ENCODE measurements at places on chromosomes 4 and X.

- DNase-seq, result no peak
Observed at GRCh38 chr4:184471881-184472613, 2.3 kb downstream of the IRF2 start.

DNA sequence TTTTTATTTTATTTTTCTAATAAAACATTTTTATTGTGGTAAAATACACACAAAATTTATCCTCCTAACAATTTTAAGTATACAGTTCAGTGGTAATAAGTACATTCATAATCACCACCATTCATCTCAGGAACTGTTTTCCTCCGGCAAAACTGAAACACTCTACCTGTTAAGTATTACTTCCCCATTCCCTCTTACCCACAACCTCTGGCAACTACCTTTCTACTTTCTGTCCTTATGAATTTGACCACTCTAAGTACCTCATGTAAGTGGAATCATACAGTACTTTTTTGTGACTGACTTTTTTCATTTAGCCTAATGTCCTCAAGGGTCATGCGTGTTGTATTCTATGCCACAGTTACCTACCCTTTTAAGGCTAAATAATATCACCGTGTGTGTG, 21.1 kb upstream of the HSFX4 start:
- DNase-seq, result no peak

- no peak for DNase-seq
Observed at GRCh38 chr4:113434247-113434587, 327.3 kb downstream of the CAMK2D start.

- DNase-seq, result no peak
Observed at GRCh38 chr4:107468812-107469211, 251.2 kb downstream of the PAPSS1 start.

DNA sequence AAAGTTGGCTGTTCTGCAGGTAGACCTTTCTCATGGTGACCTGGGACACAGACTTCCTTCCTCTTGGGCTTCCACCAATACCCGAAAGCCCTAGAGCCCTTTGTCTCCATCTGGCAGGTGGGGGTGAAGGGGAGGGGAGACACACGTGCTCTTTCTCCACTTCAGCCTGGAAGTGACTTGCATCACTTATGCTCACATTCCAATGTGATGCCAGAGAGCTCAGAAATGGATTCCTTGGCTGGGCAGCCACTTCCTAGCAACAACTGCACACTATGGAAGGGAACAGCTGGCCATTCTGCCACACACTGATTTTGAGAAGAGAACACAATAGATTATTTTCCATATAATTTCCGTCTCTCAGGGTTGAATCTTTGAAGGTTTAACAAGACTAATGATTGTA, 36.3 kb downstream of the C4orf51 start:
- DNase-seq, result no peak

DNA sequence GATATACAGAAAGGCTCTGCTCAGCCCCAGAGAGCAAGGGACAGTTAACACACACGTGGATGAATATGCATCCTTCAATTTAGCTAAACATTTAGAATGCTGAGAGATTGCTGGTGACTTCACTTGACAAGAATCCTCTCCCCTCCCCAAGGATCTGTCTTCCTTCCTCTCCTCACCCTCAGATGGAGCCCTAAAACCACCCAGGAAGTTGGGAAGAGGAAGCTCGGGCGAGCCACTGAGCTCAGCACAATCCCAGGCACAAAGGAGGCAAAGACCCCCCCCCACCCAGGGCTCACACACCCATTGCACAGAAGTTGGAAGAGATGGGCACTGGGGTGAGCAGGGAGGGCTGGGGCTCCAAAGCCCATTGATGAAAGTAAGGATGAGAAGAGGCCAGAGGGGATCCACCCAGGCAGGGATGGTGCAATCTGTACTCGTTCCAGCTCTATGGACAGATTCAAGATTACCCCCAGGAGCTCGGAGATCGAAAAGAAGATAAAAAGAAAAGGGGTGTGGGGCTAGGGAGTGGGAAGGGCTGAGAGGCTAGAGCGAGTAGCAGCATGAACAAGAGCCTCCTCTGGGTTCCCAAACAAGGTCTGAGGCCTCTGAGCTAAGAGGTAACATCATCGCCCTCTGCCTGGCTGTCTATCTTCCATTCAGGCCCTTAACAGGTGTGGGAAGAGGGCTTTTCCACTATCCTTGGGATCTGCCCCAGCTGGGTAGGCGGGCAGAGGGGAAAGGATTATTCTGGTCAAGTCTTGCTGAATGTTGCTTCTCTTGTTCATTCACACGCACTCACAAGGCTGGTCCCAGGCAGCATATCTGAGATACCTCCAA, 1.2 kb downstream of the TFE3 start:
- no peak for DNase-seq
